Fibroblast of gingiva (primary cell): ENCODE measurements at places on chromosomes 6 and 20.

DNA sequence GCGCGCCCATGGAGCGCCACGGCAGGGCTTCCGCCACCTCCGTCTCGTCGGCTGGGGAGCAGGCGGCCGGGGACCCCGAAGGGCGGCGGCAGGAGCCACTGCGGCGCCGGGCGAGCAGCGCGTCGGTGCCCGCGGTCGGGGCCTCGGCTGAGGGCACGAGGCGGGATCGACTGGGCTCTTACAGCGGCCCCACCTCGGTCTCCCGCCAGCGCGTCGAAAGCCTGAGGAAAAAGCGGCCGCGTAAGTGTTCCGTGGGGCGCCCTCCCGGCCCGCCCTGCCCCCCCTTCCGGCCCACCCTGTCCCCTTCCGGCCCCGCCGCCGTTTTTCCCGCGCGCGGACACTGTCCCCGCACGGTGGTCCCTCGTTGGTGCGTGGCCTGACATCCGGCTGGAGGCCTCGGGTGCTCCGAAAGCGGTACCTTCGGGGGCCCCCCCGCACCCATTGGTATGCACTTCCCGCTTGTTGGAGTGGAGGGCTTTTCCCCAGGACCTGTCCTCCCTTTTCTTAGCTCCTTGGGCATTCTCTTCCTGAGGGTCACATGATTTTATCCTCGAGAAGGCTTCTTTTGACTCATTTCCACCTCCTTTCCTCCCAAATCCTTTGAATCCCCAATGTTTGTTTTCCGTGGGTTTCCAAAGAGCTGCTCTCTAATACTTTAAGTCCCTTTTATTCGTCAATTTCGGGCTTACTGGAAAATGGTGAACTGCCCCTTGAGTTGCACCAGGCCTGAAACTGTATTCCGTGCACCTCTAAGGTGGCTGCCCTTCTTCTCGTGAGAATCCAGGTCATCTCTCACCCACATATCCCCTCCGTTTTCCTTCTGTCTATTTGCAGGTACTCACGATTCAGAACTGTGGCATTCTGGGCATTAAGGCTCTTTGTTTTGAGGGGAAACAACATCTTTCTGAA lies 556 bp downstream of the PANK2 start:
- no peak for DNase-seq

DNA sequence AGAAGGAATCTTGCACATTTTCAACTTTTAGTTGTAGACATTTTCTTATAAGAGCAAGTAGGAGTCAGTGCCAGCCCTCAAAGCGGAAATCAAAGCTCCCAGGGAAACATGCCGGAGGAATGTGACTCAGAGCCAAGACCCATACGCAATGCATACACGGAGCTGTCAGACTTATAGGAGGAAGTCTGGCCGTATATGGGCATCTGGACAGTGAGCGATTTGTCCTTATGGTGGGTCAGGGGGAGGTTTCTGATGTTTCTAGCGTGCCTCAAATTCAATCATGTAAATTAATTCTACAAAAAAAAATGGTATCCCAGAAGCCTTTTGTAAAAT lies 3.6 kb upstream of the CCN2 start:
- peak; percentile 85 for DNase-seq

DNA sequence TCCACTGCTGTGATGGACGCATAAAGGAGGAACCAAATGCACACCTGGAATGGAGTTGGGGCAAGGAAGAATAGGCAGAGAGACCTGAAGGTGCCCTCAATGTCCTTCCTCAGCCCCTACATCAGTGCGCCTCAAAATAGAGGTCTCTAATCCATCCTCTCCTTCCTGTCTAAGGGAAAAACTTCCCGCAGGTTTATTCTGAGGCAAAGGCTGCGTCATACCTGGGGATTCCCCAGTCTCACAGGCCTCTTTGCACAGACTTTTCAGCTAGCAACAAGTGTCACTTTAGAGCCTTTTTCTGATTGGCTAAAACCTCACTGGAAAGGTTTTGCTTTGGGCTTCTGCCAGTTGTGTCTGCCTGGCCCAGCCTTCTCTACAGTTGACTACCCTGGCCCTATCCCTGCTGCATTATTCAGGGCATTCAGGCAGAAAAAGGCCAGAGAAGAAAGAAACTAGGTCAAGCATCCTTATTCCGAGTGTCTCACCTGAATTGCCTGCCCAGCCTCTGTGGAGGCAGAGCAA lies 1.8 kb upstream of the HLA-DQB1 start:
- no peak for DNase-seq

DNA sequence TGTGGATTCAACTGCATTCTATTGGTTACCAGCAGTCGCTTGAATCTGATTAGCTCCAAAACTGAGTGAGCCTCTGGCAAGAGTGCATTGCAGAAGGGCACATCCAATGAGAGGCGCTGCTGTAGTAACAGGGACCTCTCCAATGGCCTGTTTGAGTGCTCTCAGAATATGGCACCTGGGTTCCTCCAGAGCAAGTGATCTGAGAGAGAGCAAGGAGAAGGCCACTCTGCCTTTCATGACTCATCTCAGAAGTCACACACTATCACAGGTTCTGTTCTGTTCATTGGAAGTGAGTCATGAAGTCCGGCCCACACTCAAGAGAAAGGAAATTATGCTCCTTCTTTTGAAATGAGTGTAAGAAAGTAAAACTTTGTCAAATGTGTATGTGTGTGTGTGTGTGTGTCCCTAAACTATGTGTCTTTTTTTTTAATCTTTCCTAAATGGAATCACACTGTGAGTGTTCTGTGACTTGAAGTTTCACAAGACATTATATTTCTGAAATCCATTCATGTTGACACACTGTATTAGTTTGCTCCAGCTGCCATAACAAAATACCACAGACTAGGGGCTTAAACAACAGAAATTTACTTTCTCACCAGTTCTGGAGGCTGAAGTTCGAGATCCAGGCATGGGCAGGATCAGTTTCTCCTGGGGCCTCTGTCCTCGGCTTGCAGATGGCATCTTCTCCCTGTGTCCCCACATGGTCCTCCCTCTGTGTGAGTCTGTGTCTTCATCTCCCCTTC lies 138.3 kb upstream of the CDYL start:
- no peak for DNase-seq

DNA sequence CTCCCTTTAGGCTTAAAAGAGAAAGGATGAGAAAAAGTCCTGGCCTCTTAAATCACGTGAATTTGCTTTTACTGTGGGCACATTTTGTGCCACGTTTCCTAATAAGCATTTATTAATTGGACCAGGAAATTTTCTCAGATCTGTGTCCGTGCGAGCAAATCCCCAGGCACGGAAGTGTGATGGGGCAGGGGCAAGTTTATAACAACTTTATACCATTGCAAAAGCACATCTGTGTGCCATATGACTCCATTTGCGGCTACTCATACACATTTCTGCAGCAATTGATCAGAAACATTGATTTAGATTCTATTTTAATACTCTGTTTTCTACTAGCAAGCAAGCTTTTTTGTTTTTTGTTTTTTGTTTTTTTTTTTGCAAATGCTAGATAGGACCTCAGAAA lies 373.2 kb downstream of the TAF4 start:
- no peak for DNase-seq

DNA sequence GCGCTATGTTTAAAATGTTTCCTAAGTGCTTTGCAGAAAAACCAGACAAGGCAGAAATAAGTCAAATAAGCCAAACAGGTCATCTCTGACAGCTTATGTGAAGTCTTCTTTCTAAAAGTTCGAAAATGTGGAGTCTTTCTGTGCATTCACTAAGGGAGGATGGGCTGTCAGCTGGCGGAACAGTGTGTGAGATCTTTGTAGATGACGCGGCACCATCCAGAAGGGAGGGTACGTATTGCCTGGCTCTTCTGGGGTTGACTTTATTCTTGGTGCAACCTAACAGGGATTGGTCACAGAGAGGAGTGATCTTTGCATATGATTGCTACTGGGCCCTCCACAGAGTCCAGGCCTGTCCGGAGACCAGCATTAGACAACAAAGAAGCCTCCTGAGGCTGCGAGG lies 114.5 kb upstream of the EDN1 start:
- no peak for DNase-seq

GRCh38 chr6:10585209-10585845 lies 64.2 kb downstream of the GCNT2 start:
- DNase-seq = no peak

GRCh38 chr20:1326031-1326930 lies 2.7 kb downstream of the SDCBP2 start:
- peak; percentile 62 for DNase-seq

DNA sequence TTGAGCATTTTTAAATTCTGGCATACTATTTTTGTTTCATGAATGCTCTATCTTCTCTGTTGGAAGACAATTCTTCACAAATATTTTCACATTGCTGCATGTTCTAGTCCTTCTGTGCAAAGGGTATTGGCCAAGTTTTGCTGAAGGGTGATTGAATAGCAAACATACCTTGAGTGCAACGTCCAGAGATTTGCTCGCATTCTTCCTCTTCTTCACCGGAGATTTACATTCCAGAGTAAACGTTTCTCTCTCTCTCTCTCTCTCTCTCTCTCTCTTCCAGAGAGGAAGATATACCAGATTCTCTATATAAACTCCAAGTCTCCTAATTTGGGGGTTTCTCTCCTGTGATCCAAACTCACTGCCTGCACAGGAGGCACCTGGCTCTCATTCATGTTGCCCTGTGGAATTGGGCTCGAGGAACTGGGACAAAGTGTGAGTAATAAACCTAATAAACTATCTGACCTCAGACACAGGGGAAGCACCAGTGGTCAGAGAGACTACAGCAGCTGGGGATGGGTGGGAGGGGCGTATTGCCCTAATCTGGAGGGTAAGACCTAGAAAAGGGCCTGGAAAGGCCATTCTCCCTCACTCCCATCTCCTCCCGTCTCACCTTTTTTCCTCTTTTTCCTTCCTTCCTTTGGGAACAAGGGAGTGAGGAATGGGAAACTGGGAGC lies 1.1 kb upstream of the TREML1 start:
- no peak for DNase-seq

DNA sequence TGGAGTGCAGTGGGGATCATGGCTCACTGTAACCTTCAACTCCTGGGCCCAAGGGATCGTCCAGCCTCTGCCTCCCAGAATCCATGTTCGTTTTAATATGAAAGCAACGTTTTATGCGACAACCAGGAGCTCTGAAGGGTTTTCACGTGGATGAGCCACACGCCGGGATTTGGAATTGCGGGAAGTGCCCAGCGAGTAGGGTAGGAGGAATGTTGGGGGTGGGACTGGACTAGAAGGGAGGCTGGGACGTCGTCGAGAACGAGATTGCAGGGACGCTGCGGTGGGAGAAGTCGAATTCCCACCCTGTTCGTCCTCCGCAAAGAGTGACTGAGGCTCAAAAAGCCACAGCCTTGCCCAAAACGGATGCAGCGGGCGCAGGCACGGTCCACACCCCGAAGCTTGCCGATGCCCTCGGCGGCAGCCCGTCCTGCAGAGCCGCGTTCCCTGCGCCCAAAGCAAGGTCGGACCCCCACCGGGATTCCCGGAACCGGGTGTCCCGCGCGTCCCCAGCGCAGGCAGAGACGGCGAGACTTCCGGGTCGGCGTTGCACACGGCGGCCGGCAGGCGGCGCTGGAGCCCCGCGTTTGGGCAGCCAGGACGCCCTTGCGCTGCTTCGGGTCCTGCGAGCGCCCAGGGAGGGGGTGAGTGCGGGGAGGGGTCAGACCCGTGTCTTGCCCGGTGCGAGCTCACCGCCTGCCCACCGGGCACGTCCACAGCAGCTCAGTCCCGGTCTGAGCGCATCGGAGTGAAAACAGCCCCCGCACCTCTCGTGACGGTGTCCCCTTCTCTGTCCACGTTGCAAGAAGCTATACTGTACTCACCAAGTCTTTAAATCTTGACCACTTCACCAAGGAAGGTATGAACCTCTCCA lies 87.8 kb downstream of the DHX35 start:
- DNase-seq = peak; percentile 61

- no peak for DNase-seq
These were observed 489.7 kb upstream of the CDH4 start for GRCh38 chr20:60762386-60762785.

DNA sequence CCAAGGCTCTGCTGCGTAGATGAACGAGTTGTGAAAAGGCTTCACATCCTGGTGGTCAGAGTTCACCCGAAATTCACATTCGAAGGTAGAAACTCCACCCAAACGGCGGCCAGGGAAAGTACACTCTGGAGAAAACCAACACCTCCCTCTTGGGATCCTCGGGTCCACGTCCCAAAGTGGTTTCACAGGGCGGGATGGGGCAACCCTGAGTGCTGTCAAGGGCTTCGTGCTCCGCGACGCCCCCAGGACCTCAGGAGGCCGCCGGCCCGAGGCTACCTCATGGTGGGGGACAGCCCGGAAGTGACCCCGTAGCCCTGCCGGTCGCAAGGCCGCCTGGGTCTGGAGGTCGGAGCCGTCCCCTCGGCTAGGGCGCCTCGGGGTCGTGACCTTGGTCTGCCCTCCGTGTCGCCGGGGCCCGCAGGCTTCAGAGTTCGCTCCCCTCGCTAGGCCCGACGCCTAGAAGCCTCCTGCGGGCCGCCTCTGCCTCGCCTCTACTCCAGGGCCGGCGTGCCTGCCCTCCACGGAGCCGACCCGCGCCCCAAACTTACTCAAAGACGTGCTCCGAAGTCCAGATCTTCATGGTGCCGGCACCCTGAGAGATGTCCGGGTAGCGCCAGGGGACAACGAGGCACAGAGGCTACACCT lies at the start of gene PRELID3B:
Gene PRELID3B (minus strand): TSS at position 636 of the 645 bp plus-strand sequence. CDS start 56 bp downstream, at position 580.
- DNase-seq = peak; percentile 11

GRCh38 chr6:3500262-3501014 lies 43.6 kb upstream of the SLC22A23 start:
- peak; percentile 65 for DNase-seq

- no peak for DNase-seq
These were observed 269.4 kb downstream of the NKAIN2 start for GRCh38 chr6:124073021-124073420.

DNA sequence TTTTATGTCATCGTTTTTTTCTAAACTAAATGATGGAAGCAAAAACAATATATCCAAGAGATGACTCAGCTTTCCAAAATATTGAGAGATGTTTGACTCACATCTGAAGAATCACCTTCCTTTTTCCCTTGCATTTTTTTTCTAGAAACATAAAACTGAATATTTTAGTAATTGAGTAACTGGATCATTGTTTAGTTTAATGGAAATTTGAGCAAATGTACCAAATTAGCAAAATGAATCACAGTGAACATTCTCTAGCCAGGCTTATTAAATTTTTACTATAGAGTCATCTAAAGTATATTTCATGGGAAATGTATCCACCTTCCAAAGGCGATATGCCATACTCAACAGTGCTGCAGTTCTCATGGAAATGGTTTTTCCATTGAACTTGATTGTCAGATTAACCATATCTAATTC lies 145.5 kb downstream of the TENT5A start:
- DNase-seq = peak; percentile 74

- DNase-seq = no peak
These were observed 519.7 kb downstream of the CDH26 start for GRCh38 chr20:60477958-60478357.
